ENCODE measurements at places on chromosomes 11 and 22.

DNA sequence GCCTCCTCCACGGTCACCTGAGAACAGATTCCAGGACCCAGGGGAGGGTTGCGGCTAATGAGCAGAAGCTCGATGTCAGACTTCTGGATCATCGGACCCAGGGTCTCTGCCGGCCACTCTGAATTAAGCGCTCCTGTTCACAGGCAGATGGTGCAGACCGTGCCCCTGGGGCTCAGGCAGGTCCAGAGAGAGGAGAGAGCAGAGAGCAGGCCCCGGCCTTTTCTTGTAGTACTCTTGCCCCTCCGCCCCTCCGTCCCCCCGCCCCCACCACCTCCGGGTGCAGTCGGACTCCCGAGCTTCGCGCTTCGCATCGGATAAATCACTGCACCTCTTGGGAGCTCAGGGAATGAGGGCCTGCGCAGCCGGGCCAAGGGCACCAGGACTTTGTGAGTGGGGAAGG lies 50.3 kb downstream of the RPS6KA4 start:
- no peak for DNase-seq

DNA sequence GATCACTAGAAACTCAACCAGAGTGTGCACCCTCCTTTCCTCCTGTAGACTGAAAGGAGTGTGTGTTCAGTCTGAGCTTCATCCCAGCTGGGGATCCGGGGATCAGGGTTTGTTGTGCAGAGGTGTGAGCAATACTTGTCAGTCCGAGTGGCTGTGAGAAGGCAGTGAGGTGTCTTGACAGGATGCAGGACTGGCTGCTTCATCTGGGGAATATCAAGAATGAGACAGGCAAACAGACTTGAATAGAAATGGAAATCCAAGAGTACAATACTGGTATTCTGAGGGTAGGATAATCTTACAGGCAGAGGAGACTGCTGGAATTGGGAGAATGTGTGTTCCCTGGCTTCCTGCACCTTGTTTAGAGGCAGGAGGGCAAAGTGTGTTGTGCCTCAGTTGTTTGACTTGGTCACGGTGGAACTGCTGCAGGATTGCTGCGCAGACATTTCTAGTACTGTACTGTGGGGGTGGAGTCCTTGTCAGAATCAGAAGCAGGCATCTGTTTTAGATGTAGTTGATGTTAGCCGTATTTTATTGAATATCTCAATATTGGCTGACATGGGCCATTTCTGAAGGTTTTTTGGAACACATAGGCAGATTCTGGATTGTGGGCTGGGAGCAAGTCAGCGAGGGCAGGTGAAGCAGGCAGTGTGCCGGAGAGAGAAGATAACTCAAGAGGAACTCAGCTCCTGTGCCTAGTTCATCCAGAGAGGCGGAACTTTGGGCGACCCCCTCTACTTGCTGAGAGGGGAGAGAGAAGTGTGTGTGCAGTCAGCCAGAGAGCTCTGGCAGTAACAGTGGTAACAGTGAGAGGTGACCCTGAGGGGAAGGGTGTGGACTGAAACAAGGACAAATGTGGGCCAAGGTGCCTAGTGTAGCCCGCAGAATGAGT lies 27.1 kb upstream of the GRK2 start:
- DNase-seq: no peak

DNA sequence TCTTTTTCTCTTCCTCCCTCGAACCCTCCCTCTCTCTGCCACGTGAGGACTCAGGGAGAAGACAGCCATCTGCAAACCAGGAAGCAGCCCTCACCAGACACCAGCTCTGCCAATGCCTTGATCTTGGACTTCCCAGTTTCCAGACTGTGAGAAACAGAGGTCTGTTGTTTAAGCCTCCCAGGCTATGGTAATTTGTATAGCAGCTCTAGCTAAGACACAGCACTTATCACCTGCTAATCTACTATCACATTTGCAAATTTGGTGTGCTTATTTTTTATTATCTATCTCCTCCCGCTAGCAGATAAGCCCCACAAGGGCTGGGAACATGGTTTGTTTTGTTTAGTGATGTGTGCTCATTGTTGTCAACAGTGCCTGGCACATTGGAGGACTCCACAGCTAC lies 124.8 kb upstream of the OPCML start:
- no peak for DNase-seq

DNA sequence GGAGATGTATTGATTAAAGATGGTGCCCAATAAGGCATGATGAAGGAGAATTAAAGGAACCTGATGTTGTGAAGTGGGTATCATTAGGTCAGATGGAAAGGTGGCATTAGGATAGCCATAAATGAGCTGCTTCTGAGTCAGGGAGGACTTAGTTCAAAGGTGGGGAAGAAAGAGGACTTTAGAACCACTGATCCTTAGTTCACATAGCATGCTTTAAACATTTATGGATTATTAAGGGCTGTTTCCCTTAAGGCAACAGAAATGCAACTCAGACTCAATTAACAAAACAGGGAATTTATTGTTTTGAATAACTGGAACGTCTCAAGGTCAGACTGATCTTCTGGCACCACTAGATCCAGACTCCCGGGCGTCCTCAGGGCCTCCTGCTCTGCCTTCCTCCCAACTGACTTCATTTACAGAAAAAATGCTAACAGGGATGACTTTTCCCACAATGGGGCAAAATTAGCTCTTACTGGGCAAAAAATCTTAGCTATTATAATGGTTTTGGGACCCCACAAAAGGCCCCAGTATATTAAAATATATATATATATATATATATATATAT lies 1526.0 kb downstream of the TBC1D22A start:
- DNase-seq: no peak

DNA sequence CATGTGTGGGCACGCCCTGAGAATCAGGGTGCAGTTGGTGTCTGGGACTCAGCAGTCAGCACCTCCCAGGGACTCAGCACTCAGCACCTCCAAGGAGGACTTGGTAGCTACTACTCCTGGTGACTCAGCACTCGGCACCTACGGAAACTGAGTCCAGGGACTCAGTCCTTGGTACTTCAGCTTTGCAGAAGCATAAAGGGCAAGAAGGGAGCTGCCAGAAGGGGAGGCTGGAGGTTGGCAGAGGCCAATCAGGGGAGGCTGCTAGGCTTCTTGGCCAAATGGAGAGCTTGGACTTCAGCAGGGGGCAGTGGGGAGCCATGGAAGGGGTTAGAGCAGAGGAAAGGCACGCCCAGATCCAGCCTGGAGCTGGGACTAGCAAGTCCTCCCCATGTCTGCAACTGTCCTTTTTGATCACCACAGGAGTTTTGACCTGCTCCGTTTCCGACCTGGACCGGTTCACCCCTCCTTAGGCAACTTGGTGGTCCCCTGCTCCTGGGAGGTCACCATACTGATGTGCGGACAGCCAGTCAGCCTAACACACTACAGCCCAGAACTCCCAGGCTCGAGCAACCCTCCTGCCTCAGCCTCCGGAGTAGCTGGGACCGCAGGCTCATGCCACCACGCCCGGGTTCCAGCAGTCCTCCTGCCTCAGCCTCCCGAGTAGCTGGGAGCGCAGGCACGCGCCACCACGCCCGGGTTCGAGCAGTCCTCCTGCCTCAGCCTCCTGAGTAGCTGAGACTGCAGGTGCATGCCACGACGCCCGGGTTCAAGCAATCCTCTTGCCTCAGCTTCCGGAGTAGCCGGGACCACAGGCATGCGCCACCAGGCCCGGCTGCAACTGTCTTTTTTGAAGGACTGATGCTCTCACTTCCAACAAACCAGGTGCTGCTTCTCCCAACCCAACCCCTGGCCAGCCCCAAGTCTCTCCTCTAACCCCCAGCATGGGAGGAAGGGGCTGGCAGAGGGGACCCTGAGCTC lies 1.5 kb downstream of the ANO9 start:
- no peak for DNase-seq
